ENCODE measurements at places on chromosomes 1 and 21.

GRCh38 chr1:29937356-29937755 lies 701.0 kb downstream of the PTPRU start:
- no peak overlapping the region for H3K27ac ChIP-seq
- H3K4me1 ChIP-seq: no peaks in the 10 kb centered on the region
- H3K36me3 ChIP-seq: no peaks in the 10 kb centered on the region
- DNase-seq: no peak
- no peaks in the 10 kb centered on the region for H3K27me3 ChIP-seq
- H3K4me3 ChIP-seq: no peak overlapping the region

DNA sequence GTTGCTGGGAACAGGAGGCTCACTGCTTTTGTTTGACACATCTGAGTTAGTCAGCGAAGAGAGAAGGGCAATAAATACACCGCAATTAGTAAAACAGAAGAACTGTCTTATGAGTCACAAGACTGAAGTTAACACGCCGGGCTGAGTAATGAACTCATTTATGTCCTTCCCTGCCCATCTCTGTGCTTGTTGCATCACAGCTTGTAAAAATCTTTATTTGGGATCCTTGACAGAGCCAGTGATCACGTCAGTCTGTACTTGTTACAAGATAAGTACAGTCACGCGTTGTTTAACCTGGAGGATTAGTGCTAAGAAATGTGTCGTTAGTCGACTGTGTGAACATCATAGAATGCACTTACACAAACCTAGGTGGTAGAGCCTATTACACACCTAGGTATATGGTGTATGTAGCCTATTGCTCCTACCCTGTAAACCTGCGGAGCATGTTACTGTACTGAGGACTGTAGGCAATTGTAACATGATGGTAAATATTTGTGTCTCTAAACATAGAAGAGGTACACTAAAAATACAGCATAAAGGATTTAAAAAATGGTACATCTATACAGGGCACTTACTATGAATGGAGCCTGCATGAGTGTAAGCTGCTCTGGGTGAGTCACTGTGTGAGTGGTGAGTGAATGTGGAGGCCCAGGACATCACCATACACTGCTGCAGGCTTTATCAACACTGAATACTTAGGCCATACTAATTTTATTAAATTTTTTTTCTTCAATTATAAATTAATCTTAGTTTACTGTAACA lies 272.2 kb downstream of the TNR start:
- no peak overlapping the region for H3K4me3 ChIP-seq
- no peaks in the 10 kb centered on the region for H3K27me3 ChIP-seq
- no peak overlapping the region for H3K27ac ChIP-seq
- H3K36me3 ChIP-seq: no peaks in the 10 kb centered on the region

DNA sequence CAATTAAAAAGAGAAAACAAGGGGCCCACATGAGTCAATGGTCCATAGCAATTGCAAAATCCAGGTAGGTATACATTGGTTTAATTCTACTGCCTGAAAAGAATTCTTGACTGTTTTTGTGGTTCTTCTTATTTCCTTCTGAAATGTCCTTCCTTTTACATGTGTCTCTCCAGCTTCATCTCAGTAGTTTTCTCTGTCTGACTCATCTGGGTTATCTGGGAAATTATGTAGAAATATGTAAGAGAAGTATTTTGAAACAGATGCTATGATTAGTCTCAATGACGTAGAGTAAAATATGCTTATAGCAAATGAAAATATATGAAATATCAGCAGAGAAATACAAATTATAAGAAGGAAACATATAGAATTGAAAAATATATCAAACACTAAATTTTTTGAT lies 953.2 kb downstream of the BRINP3 start:
- H3K27ac ChIP-seq: no peak overlapping the region
- H3K27me3 ChIP-seq: no peaks in the 10 kb centered on the region

DNA sequence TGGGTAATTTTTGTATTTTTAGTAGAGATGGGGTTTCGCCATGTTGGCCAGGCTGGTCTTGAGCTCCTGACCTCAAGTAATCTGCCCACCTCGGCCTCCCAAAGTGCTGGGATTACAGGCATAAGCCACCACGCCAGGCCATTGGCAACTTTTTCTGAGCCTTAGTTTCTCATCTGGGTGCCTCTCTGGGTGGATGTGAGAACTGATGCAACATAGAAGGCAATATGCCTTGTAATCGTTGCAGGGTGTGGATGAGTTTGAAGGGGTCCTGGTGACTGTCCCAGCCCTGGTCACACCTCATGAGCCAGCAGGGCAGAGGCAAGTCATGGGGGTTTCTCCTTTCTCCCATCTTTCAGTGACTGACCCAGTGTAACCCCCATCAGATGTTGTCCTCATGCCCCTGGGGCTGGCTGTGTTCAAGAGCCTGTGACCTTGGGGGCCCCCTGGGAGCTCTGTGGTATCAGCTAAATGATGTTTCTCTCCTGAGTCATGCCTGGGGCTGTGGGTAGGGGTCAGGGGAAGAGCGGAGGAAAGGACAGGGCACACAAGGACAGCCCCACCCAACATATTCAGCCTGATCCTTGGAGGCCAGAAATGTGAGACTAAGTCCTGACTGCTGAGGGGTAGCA lies 3.6 kb downstream of the COL9A2 start:
- peaks cover 36% of the 10 kb centered on the region for H3K4me1 ChIP-seq
- H3K36me3 ChIP-seq: no peaks in the 10 kb centered on the region
- no peak overlapping the region for H3K4me3 ChIP-seq
- peak; percentile 94 for DNase-seq

DNA sequence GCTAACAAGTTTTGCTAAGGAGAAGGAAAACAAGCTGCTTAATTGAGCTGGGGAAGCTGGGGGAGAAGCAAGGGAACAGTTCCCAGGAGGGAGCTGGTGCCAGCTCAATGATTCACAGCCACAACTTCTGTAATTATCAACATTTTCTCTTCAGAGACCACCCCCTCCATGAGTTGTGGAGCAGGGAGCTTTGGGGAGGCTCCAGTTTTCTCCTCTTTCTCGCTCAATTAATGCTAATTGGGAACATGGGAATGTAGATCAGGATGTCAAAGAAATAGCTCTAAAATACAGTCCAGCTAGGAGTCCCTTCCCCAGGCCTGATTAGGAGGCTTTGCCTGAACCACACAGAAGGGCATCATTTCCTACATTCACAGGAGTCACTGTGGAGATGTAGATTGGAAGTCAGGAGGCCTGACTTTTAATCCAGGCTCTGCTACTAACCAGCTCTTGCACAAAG lies 12.1 kb upstream of the MNDA start:
- no peaks in the 10 kb centered on the region for H3K4me1 ChIP-seq
- H3K4me3 ChIP-seq: no peak overlapping the region
- no peaks in the 10 kb centered on the region for H3K27me3 ChIP-seq
- no peak overlapping the region for H3K27ac ChIP-seq
- H3K36me3 ChIP-seq: no peaks in the 10 kb centered on the region

DNA sequence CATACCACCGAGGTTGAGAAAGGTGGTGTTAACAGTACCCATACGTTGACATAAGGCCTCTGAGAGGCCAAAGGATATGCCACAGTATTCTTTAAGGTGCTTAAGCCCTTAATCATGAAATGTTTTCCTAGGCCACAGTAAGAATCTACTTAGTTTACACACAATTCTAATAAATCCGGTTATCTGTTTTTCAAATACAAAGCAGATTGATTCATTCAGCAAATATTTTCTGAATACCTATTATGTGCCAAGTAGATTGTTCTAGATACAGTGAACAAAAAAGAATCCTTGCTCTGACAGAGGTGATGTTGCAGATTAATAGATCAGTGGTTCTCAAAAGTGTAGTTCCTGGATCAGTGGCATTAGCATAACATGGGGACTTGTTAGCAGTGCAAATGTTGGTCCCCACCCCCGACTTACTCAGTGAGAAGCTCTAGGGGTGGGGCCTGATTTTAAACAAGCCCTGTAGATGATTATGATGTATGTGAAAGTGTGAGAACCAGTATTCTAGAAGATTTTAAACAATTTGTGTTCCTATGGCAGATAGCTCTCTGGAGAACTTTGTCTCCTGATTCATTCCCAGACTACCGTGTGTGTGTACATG lies 61.6 kb downstream of the NFIA start:
- no peaks in the 10 kb centered on the region for H3K27me3 ChIP-seq
- H3K4me1 ChIP-seq: peaks cover 57% of the 10 kb centered on the region
- no peak for DNase-seq

- H3K4me3 ChIP-seq: no peak overlapping the region
- H3K36me3 ChIP-seq: no peaks in the 10 kb centered on the region
- H3K27ac ChIP-seq: no peak overlapping the region
- DNase-seq: no peak
- no peaks in the 10 kb centered on the region for H3K27me3 ChIP-seq
- H3K4me1 ChIP-seq: no peaks in the 10 kb centered on the region
These were observed 350.9 kb upstream of the SPAG17 start for GRCh38 chr1:118535901-118536300.

DNA sequence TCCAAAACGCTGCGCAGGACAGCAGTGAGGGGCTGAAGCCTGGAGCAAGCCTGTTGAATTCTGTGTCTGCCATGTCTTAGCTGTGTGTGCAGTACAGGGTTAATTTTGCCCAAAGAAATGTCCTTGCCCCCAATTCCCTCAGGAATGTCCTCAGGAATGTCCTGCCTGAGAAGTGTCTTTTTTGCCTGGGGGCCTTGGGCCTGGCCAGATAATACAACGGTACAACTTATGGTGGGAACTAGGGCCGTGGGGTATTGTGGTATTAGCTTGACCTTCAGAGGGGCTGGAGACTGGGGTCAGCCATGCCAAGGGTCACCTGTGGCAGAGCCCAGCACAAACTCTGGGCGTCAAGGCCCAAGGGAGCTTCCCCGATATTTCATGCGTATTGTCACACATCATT lies 107.7 kb downstream of the AJAP1 start:
- no peak for DNase-seq
- H3K27ac ChIP-seq: no peak overlapping the region
- H3K27me3 ChIP-seq: no peaks in the 10 kb centered on the region
- H3K4me3 ChIP-seq: no peak overlapping the region

- no peak overlapping the region for H3K27ac ChIP-seq
- H3K4me1 ChIP-seq: no peaks in the 10 kb centered on the region
- H3K4me3 ChIP-seq: no peak overlapping the region
- no peak for DNase-seq
- no peaks in the 10 kb centered on the region for H3K27me3 ChIP-seq
These were observed 17.1 kb downstream of the CHAF1B start for GRCh38 chr21:36402339-36402738.

- no peaks in the 10 kb centered on the region for H3K27me3 ChIP-seq
- no peak overlapping the region for H3K4me3 ChIP-seq
- peaks cover 66% of the 10 kb centered on the region for H3K4me1 ChIP-seq
- no peak for DNase-seq
These were observed 8.1 kb downstream of the GNAI3 start for GRCh38 chr1:109556563-109556962.

- DNase-seq: no peak
- H3K27me3 ChIP-seq: no peaks in the 10 kb centered on the region
- no peaks in the 10 kb centered on the region for H3K36me3 ChIP-seq
- H3K4me3 ChIP-seq: no peak overlapping the region
- no peak overlapping the region for H3K27ac ChIP-seq
These were observed 396.8 kb upstream of the PRMT6 start for GRCh38 chr1:106659490-106660244.

DNA sequence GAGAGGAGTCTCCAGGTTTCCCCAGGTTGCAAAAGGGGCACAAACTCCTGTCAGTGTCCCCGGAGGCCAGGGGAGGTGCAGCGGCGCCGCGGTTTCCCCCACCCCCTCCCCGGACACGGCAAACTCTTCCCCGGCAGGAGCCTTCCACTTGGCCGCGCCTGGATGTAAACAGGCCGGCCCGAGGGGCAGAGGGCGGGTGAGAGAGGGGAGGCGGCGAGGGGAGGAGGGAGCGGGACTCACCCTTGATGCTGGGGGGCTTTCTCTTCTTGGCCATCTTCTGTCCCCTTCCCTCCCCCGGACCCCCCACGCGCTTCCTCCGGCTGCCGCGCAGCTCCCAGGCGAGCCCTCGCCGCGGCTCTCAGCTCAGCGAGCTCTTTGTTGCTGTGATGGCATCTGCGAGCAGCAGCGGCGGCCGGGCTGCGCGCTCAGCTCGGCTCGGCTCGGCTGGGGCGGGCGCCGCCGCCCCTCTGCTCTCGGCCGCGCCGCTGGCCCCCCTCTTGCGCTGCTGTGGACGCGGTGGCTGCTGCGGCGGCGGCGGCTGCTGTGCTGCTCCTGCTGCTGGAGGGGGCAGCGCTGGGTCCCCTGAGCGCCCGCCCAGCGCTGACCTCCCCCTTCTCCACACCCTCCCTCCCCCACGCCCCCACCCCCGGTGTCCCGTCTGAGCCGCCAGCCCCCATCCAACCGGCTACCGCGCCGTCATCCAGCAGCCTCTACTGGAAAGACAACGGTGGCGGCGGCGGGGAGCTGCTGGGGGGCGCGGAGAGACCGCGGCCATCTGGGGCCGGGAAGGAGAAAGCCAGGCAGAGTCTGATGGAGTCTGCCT lies 4.9 kb upstream of the SLC44A5 start:
- no peak overlapping the region for H3K27ac ChIP-seq
- no peaks in the 10 kb centered on the region for H3K27me3 ChIP-seq
- peak overlapping the region; percentile 47 for H3K4me3 ChIP-seq
- no peaks in the 10 kb centered on the region for H3K36me3 ChIP-seq
- peaks cover 17% of the 10 kb centered on the region for H3K4me1 ChIP-seq
- DNase-seq: no peak

GRCh38 chr1:180155182-180155682 lies 563 bp downstream of the QSOX1 start:
- H3K27me3 ChIP-seq: no peaks in the 10 kb centered on the region
- H3K36me3 ChIP-seq: no peaks in the 10 kb centered on the region
- peak overlapping the region; percentile 72 for H3K4me3 ChIP-seq
- H3K4me1 ChIP-seq: peaks cover 42% of the 10 kb centered on the region
- peak overlapping the region; percentile 83 for H3K27ac ChIP-seq

GRCh38 chr1:195981448-195982139 lies 626.6 kb downstream of the KCNT2 start:
- DNase-seq: no peak
- H3K4me1 ChIP-seq: no peaks in the 10 kb centered on the region
- no peak overlapping the region for H3K4me3 ChIP-seq
- no peaks in the 10 kb centered on the region for H3K36me3 ChIP-seq
- H3K27ac ChIP-seq: no peak overlapping the region

GRCh38 chr1:41394959-41395956 lies 34.0 kb downstream of the FOXO6 start:
- no peak overlapping the region for H3K4me3 ChIP-seq
- no peak for DNase-seq
- no peaks in the 10 kb centered on the region for H3K27me3 ChIP-seq
- peaks cover 11% of the 10 kb centered on the region for H3K4me1 ChIP-seq
- no peaks in the 10 kb centered on the region for H3K36me3 ChIP-seq

GRCh38 chr1:23568608-23569383 lies 9.5 kb upstream of the ID3 start:
- H3K27ac ChIP-seq: peak overlapping the region; percentile 77
- no peaks in the 10 kb centered on the region for H3K27me3 ChIP-seq
- H3K4me1 ChIP-seq: peaks cover 13% of the 10 kb centered on the region
- H3K36me3 ChIP-seq: no peaks in the 10 kb centered on the region

- no peaks in the 10 kb centered on the region for H3K27me3 ChIP-seq
- no peak within 1 kb of the TSS for H3K27ac ChIP-seq
- H3K4me1 ChIP-seq: peaks cover 14% of the 10 kb centered on the region
- H3K36me3 ChIP-seq: no peaks in the 10 kb centered on the region
- H3K4me3 ChIP-seq: peak within 1 kb of the TSS; percentile 58
These were observed at the start of gene CD1D for GRCh38 chr1:158180741-158181576. Gene CD1D, plus strand, starts transcription at chr1:158180895. Its CDS starts 207 bp downstream, at chr1:158181102.

Data from vagina (tissue), 2 donors.